Right ventricle myocardium superior (tissue), 1 donor: ENCODE measurements at places on chromosomes 11 and 22. TPM values are rescaled to one million over a fixed set of nuclear protein-coding genes. Genes with fewer than 3 reads are reported as not detected.

NEU3 gene
- 3.5 TPM for total RNA-seq

- DNase-seq: no peak
Observed at GRCh38 chr11:134260503-134260902, 7.1 kb downstream of the ACAD8 start.

VPREB1 gene
- not detected for total RNA-seq

DNA sequence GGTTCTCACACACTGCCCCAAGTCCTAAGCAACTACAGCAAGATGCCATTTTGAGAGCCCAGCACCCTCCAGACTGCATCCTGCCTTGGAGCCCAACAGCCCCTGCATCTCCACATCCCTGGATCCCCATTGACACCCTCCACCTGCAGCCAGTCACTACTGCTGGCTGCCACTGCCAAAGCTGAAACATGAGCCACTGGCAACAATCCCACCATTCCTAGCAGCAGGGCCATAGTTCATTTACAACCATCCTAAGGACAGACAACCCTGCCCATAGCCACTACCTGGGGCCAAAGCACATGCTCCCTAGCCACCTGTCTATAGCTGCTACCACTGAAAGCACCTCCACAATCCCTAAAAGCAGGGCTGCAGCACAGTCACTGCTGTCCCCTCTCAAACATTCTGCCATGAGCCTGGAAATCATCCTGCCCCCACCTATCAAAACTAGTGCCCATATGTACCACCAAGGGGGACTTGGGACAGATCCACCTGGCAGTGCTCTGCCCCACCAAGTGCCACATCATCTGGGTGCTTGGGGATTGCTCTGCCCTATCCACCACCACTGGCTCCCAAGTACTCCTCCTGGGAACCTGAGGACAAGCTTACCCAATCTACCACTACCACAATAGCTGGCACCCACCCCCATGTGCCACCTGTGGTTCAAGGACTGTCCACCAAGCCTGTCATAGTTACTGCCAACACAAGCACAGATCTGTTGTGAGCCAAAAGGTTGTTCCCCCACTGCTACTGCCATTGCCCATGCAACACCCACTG lies 138.8 kb upstream of the SOX6 start:
- DNase-seq: no peak

- no peak for DNase-seq
Observed at GRCh38 chr11:106785913-106786650, 232.2 kb downstream of the GUCY1A2 start.

DNA sequence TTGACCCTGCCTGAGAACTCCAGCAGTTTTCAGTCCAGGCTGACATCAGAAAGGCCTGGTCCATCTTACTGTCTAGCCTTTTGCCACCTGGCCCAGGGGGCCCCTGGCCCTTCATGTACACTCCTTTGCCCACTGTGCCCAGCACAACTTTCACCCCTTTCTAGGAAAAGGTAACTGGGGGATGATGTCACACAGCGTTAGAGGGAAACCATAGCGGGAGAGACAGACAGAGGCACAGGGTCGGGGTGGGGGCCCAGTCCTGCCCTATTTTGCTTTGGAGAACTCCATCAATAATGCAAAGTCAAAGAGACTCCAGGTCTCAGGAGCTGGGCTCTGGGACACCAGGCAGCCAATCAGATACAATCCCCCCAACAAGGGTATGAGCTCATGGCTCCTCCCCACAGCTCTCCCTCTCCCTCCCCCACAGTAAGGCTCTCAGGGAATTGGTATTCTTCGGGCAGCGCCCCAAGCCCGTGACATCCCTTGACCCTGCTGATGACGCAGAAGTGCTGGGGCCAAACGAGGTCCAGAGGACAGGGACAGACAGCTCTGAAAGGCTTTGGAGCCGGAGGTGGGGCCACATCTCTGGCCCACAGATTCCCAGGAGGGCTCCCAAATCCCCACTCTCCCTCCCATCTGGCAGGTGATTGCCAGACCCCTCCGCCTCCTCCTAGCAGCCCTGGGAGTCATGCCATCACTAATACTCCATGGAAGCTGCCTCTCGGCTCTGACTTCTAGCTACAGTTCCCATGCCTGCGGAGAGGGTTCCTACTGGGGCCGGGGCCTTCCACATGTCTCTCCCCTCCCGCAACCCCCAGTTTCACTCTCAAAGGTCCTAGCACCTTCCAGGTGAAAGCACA lies 5.9 kb downstream of the USP2 start:
- DNase-seq: peak; percentile 90

- DNase-seq: no peak
Observed at GRCh38 chr22:27850000-27850521, 48.5 kb upstream of the MN1 start.

PRR33 gene
- 5.8 TPM for total RNA-seq

- no peak for DNase-seq
Observed at GRCh38 chr11:37107415-37107814, 509.4 kb upstream of the RAG2 start.
